ENCODE measurements at places on chromosomes 11 and 22.

DNA sequence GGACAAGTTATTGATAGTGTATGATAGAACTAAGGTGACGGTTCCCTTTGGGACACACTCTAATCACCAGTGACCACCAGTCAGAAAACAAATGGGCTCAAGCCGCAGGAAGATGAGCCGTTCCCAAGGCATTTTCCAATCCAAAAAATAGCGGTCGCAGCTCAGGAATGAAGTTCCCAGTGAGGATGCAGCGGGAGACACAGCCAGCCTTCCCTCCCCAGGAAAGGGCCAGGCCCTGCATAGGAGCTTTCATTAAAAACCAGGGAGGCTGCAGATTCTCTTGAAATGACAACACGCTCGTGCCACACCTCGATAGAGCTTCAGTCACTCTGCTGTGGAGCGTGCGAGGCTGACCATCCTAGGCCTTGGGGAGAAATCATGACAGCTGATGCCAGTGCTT is 65.8 kb upstream of the WNT7B start:
- DNase-seq = no peak

GRCh38 chr11:4090258-4090657 is 4.3 kb upstream of the RRM1 start:
- DNase-seq = no peak

- DNase-seq = no peak
Observed at GRCh38 chr22:48102581-48102980, 1340.1 kb downstream of the TBC1D22A start.

GRCh38 chr11:118180300-118180703 is 3.9 kb upstream of the SCN2B start:
- no peak for DNase-seq

GRCh38 chr11:36035454-36035853 is 91.6 kb downstream of the LDLRAD3 start:
- DNase-seq = no peak

DNA sequence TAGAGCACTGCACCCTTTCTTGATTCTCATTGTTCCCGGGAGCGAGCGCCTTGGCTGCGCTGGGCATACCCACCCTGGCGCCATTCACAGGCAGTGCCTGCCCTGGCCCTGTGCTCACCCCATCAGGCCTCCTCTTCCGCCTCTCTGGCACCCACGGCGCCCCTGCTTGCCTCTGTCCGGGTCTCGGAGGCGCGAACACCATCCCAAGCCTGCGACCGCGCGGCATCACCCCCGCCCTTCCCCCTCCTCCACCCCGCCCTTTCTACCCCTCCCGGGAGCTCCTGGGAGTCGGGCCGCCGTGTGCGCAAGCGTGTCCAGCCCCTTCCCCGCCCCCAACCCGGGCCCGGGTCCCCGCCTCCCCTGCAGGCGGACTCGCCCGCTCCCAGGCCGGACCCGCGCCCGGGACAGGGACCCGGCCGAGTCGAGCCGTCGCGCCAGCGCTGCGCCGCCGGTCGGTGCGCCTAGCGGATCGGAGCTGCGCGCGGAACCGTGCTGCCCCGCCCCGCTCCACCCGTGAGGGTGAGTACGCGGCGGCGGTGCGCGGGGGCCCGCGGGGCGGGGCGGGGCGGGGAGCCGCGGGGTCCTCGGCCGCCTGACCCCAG is at the start of gene ST3GAL4:
Gene ST3GAL4 (plus strand): TSS at position 363 of the 602 bp plus-strand sequence. CDS start 50,470 bp downstream, outside the sequence.
- DNase-seq = no peak

- no peak for DNase-seq
Observed at GRCh38 chr11:76329983-76330382, 50.9 kb downstream of the THAP12 start.

DNA sequence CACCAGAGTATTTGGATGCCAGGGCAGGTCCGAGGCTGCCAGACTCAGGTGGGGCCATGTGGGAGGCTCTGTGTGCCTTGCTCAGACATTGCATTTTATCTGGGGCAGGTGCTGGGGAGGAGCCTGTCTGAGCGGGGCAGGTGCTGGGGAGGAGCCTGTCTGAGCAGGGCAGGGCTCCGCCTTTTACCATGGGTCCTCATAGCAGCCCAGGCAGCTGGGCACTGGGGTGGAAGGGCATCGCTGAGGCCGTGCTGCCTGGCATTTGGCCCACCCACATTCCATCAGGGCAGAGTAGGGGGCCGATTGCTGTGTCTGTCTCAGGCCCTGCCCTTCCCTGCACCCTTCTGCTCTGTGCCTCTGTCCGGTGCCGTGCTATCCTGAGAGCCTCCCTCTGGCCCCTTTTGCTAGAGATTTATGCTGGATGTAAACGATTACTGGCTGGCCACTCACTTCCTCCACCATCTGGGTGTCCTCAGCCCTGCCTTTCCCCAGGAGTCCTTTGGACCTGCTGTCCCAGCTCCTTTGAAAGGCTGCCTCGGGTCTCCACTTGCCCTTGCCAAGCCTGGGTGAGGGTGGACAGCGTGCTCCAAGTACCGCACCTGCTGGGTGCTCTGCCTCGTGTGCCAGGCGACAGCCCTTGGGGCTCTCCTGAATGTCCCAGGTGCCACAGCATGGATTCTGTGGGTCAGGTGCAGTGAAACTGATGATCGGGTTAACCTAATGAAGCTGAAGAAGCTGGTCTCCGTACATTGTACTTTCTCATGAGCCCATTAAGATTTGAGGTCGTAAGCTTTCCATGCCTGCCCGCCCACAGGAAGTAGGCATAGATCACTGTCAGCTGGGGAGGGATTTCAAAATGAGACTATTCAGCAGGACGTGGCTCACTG is 281.6 kb downstream of the TBC1D22A start:
- DNase-seq = peak; percentile 40

Data from GM04503 (cell line).